Fibroblast of upper back skin (primary cell): ENCODE measurements at places on chromosomes 2 and 18.

- DNase-seq = peak; percentile 14
Observed at GRCh38 chr2:195368249-195369217, 288.5 kb upstream of the SLC39A10 start.

DNA sequence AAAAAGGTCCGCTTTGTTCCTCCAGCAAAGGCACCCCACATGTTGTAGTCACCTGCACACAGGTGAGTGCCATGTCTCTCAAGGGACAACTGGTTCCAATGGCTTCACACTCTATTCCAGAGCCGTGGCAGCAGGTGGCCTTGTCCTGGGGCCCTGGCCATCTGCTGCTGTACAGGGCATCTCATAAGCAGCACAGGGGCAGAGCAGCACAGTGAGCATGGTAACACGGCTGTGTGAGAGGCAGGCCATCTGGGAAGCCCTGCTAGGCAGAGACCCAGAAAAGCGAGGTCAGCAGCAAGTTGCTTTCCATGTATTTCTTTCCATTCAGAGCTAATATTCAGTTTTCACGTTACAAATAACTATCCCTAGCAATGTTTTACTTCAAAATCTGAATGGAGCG is 54.7 kb downstream of the CMPK2 start:
- DNase-seq = no peak

DNA sequence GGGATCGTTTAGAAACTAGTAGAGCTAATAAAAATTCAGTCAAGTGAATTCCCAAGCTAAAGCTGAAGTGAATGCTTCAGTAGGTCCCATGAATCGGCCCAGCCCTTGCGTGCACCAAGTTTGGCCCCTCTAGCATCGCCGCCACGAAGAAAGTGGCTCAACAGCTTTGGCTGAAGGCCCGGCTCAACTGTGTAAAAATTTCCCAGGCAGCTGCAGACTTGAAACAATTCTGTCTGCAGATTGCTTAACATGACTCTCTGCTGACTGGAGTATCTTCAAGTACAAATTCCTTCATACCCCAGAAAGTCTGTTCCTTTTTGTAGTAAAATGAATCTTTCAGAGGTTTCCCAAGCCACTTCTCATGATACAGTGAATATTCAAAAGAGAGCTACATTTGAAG is 32.7 kb downstream of the ALMS1 start:
- DNase-seq = peak; percentile 88

- DNase-seq = peak; percentile 84
Observed at GRCh38 chr2:60533101-60534051, 20.1 kb downstream of the BCL11A start.

DNA sequence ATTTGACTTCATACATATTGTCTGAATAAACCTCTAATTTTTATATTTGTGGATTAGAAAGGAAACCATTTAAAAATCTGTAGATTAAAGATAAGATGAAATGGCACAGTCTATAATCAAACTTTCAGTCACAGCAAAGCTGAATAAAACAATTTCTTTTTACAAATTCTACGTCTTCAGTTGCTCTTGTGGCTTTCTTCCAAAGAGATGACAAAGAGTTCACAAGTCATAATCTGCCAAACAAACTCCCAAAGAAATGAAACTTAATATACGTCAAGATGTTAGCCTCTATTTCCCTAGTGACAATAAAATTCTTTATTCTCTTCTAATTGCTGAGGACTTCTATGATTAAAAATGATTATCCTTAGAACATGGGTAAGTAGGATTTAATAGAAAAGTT is 66.3 kb downstream of the FIGN start:
- DNase-seq = no peak

DNA sequence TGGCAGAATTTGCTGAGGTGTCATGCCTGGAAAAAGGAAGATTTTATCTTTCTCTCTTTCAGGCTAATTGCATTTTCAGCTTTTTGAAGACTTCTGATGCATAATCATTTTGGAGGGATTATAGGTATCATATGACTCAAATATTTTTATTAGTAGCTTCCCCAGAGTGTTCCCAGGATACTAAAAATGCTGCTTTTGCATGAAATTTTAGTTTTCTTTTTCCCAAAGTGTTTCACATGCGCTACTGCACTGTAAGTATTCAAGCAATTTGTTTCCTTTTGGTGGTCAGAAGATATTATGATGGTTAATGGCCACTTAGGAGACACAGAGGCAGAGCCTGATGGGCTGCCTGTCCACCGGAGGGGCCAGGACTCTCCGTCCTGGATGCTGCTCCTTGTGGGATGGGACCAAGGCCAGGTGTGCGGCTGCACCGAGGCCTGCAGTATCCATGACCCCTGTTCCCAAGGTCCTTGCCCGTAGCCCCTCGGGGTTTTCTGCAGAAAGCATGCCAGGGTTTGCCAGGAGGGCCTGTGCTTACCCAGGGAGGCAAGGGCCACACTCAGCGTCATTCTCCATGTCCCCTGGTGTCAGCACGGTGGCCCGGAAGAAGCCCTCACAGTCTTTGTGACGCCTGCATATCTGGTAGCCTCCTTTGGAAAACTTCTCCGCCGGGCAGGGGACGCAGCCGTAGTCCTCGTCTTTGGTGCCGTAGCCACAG is 60.2 kb downstream of the EDAR start:
- no peak for DNase-seq

DNA sequence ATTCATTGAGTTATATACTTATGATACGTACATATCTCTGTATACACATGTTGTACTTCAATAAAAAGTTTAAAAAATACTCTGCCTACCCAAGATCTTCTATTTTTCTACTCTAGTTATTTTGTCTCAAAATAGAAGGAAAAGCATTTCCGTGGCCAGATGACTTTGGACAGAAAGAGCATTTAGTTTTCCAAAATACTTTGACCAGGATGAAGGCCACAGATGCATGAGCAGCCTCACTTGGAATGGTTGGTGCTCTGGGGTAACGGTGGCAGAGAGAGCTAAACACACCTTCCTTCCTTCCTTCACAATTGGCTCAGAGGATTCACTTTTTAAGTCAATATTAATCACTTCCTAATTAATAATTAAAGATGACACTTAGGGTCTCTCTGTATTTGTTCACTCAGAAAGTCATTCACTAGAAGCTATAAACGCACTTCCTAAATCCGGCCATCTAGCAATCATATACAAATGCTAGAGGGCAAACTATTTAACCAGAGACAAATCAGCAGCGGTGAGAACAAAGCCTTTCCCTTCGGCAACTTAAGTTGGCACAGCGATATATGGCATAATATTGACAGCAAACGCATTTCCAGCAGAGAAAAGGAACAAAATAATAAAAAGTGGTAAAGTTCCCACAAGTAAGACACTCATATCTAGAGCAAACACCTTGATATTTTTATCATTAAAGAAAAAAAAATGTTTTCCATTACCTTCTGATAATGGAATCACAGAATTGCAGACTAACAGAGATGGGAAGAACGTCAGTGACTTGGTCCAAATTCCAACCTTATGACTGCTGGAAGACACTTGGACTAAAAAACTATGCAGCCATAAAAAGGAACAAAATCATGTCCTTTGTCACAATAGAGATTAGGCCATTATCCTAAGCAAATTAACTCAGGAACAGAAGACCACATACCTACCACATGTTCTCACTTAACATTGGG is 55.9 kb upstream of the NARS1 start:
- DNase-seq = no peak

- no peak for DNase-seq
Observed at GRCh38 chr2:198659096-198659870, 798.5 kb downstream of the SATB2 start.

- DNase-seq = no peak
Observed at GRCh38 chr2:96856776-96857666, 795 bp downstream of the ANKRD39 start.

DNA sequence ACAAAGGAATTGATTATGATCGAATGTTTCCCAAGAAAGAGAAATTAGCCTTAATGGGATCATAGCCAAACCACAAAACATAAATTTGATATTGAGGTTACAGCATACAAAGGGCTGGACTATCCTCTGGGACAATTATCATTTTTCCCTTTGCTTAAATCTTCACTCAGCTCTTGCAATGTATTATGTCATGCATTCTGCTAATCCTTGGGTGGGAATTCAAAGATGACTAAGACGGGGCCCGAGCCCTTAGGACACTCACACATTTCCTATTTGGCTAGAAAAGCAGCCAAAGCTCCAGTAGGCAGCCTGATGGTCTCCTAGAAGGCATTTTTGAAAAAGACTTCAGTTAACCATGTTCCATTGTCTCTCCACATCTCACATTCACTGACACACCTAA is 17.2 kb upstream of the NMI start:
- DNase-seq = peak; percentile 96

- no peak for DNase-seq
Observed at GRCh38 chr2:39735648-39736047, 43.4 kb downstream of the THUMPD2 start.

DNA sequence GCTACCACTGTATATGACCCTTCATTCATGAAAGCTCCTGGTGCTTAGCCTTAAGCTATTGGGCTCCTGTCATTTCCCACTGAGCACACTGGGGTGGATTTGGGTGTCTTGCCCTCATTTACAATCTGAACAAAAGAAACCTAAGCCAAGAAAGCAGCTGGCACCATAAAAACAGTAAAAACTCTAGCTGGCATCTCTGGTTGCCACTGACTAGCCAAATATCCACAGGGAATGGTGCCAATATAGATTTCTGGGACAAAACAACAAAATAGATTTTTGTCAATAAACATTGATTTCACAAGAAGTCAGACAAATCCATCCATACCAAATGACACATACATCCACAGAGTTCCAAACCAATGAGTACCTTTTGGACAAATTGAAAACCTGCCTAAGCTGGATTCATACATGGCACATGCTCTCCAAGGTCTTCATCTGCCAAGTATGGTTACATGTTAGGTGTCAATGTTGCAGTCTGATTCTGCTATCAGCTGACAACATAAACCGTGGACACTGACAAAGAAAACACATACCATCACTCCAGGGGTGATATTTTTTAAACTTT is 1081.5 kb upstream of the ZEB2 start:
- DNase-seq = peak; percentile 23

DNA sequence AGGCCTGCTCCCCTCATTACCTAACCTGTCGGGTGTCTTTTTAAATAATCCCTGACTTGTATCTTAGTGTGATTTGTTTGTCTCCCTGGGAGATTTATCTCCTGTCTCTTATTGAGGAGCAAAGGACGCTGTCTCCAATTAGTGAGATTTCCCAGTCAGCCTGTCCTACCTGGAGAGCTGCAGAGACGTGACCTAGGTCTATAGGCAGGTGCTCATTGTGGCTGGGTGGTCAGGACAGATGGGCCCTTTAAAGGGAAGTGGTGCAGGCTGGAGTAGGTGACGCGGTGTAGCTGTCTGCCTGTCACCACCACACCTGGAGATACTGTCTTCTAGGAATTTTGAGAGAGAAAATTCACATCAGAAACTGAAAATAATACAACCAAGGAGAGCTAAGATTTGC is 28.0 kb downstream of the PLB1 start:
- no peak for DNase-seq

- DNase-seq = peak; percentile 84
Observed at GRCh38 chr2:164145093-164145987, 409.5 kb upstream of the FIGN start.

- DNase-seq = no peak
Observed at GRCh38 chr2:177229442-177230242, 17.0 kb downstream of the HNRNPA3 start.

GRCh38 chr18:10482985-10483949 is 28.8 kb downstream of the APCDD1 start:
- no peak for DNase-seq

GRCh38 chr2:177525351-177525924 is 132.9 kb downstream of the AGPS start:
- no peak for DNase-seq

- DNase-seq = no peak
Observed at GRCh38 chr2:232203166-232203891, 175.2 kb upstream of the ALPP start.

DNA sequence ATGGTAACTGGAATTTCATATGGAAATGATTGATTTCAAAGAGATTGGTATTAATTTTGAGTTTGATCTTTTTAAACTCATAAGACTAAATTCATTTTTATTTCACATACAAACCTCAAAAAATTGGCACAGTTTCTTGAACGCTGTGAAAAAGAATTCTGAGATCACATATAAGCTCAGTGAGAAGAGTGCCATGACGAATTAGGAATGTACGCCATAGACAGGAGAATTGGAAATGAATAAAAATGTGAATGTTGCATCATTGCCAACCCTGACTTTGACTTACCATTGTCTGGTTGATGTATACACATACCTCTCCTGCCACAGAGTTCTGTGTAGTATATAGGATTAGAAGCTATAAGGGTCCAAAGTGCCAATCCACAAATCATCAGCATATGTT is 290.4 kb upstream of the ZC3H15 start:
- DNase-seq = peak; percentile 71

DNA sequence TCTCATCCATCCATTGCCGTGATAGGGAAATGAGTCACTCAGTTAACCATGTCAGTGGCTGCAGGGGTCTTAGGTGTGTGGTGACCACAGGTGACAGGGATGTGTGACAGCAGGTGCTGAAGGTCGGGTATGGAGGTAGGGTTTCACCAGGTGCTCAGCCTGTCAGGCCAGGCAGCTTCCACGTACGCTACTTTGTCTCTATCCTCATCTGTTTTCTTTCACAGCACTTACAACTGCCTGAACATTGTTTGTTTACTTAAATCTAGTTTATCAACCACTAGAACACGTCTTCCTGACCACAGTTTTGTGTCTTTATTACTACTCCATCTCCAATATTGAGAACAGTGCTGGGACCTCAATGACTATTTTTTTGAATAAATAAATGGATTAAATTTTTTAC is 11.4 kb upstream of the UXS1 start:
- no peak for DNase-seq

- no peak for DNase-seq
Observed at GRCh38 chr2:182113334-182113733, 127.7 kb downstream of the PPP1R1C start.

GRCh38 chr2:101900375-101900774 is 91.4 kb upstream of the IL1R2 start:
- DNase-seq = no peak

- DNase-seq = no peak
Observed at GRCh38 chr2:127562936-127563335, 27.5 kb downstream of the MYO7B start.

DNA sequence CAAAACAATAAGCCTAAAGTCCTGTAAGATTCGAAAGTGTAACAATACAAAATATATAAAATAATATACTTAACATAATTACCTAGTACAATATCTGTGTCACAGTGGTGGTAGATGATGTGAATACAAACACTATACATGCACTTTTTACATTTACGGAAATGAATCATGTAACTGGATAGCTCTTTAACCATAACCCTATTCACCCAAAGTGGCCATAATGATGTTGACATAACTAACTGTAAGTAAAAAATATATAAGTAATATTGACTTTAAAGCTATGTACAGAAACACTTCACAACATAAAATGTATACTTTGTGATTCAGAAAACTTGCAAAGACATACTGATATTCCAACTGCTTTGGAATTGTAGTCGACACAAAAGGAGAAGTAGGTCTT is 616.9 kb upstream of the SLC8A1 start:
- DNase-seq = no peak

- DNase-seq = no peak
Observed at GRCh38 chr2:68367953-68368653, 3.0 kb downstream of the PLEK start.
